T-helper 22 cell (primary cell): ENCODE measurements at places on chromosomes 4 and X.

- no peak for DNase-seq
These were observed 12.9 kb upstream of the IL2 start for GRCh38 chr4:122469457-122469856.

DNA sequence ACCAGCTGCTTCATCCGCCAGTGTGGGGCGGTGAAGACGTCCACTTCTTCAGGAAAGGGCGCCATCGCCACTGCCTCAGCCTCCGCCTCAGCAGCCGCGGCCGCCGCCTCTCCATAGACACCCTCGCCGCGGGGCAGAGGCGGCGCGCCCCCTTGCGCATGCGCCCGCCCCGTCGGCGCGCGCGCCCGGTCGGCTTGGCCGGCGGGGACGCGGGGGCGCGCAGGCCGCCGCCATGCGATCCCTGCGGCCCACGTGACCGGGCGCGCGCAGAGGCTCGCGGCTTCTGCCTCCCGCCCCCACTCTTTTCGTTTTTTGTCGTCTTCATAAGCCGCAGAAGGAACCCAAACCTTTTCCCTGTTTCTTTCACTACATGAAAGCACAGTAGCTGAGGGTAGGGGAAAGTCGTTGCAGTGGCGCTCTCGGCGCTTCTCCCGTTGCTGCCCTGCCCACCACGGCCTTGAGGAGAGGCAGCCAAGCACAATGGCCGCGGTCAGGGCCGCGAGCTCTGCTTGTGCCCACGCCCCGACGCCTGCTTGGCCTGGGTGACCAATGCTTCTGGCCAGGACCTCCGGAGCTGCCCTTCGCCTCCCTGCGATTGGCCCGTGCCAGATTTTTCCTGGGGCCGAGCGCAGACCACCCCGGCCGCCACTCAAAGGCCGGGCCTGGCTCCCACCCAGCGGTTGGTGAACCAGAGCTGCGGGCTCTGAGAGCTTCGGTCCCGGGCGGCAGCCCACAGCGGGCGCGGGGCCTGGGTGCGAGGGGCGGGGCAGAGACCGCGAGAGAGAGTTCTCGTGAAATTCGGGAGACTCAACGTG is at the start of gene FBXL5:
Gene FBXL5, minus strand, starts transcription at position 135 of the 815 bp plus-strand sequence. Its CDS starts 70 bp downstream, at position 65.
- peak; percentile 71 for DNase-seq

DNA sequence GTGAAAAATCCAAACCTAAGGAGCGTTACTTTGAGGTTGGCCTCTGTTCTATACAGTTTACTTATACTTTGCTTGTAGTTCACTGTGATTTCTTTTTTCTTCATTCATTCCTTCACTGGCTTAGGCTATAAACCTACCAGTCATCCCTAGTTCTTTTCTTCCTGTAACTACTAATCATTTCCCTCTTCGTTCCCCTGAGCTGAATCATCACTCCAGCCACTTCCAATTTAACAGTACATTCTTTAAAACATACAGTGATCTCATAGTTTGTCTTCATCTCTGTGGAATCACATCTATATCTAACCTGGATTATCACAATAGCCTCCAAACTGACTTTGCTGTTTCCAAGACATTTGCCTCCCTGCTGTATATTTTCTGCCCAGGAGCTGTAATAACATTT is 25.2 kb upstream of the NPFFR2 start:
- no peak for DNase-seq

- DNase-seq = no peak
These were observed 142.5 kb downstream of the CXXC4 start for GRCh38 chr4:104352211-104352610.

GRCh38 chr4:162498168-162498567 is 334.4 kb upstream of the FSTL5 start:
- no peak for DNase-seq

- DNase-seq = no peak
These were observed 179.0 kb downstream of the SPCS3 start for GRCh38 chr4:176498617-176499256.

DNA sequence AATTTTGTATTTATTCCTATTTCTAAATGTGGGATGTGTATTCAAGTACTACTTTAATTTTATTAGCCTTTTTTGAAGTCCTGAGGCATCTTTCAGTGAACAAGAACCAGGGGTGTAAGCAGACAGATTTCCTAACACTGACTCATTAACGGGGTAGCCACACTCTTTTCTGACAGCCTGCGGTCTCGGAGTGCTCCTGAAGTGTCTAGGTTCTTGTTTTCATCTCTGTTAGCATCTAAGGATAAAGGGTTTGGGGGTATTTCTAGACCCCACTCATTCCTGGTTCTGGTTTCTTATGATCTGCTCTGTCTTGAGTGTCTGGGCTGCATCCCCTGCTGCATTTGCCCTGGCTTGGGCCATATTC is 71.9 kb downstream of the GC start:
- DNase-seq = no peak

DNA sequence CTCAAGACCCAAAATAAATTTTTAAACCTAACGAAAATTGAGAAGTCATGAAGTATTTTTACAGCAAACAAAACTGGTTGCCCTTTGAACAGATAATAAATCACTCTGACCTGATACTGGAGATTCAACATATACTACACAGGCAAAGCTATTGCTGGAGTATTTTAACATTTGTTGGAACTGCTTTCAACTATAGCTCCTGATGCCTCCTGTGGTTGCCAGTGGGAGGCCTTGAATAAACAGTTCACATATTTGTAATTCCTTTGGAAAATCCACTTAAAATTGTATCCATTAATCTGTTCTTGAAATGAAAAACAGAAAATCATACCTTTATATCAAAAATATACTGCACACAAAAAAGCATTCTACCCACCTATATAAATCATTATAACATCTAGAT is 605.1 kb downstream of the KCTD8 start:
- no peak for DNase-seq

GRCh38 chrX:12892716-12893115 is 13.7 kb upstream of the TLR8 start:
- DNase-seq = no peak

DNA sequence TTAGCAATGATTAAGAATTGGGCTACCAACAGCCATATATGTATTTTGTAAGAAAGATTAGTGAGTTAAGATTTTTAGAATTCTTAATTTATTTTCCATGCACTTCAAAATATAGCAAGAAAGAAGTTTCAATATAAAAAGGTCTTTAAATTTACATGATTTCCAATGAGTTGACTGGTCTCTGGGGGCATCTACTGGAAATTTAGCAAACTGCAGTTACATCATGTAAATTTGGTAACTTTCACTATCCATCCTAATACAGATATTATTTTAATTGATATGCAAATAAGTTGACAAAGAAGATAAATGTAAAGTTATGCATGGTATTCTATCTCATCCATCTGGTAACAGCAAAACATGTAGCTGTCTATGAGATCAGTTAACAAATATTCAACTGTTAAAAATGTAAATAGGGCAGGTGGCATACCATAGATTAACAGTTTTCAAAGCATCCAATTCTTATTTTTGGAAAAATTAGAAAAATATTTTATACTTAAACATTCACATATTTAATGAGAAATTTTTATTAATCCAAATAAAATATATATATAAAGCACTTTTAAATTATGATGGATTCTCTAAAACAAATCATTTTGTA is 29.1 kb downstream of the TTC29 start:
- DNase-seq = no peak

- DNase-seq = no peak
These were observed 348.7 kb upstream of the GALNTL6 start for GRCh38 chr4:171464499-171464898.

- DNase-seq = no peak
These were observed 76.1 kb upstream of the LIMCH1 start for GRCh38 chr4:41461780-41462307.

- DNase-seq = no peak
These were observed 523.9 kb downstream of the GLUD2 start for GRCh38 chrX:121571333-121571732.

GRCh38 chrX:48589482-48590162 is 7.7 kb upstream of the WDR13 start:
- no peak for DNase-seq

GRCh38 chr4:29131304-29131703 is 1588.9 kb upstream of the PCDH7 start:
- no peak for DNase-seq

DNA sequence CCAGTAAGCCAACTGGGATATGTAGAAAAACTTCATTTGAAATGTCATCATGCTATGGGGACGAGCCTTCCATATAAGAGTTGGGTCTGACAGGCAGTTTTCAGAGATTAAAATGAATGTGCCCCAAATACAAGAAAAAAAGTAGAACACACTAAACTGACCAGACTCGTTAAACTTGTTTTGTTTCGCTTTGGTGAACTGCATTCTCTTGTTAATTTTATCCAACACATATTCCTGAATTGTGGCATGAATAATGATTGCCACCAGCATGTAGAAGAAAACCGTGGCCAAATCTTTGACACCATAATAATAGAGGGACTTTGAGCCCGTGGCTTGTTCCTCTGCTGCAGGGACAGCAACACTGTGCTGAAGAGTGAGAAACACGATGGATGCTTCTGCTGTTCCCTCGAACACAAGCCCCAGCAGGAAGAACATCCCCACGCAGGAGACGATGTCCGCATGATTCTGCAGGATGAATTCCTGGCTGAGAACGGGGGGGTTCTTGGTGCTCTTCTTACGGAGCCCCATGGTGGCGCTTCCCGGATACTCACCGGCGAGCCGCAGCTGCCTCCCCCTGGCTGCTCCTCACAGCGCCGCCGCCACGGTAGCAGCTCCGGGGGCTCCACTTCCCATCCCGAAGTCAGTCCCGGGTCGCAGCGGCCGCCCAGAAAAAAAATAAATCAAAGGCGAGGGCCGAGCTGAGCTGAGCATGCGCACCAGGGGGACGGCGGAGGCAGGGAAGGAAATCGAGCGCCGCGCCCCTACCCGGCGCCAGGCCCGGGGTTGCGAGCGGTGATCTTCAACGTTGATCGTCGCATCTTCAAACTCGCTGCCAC is at the start of gene TRAM1L1:
Gene TRAM1L1, minus strand, starts transcription at position 711 of the 836 bp plus-strand sequence. Its CDS starts 183 bp downstream, at position 528.
- DNase-seq = no peak

GRCh38 chr4:26235500-26235899 is 85.3 kb upstream of the RBPJ start:
- DNase-seq = no peak

DNA sequence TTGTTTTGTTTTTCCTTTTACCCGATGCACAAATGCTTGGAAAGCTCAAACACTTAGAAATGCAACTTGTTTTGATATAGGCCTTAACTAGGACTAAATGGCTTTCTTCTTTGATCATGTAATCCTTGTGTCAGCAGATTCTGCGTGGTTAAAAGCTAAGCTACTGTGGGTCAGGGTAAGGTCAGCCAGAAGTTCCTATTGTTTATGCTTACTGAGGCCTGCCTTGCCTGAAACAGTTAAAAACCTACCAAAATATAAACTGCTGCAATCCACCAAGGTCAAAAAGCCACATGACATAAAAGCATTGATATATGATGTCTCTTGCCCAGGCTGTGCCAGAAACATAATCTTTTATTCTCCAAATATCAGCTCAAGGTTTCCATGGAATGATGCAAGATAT is 223.4 kb downstream of the FAM47B start:
- no peak for DNase-seq

DNA sequence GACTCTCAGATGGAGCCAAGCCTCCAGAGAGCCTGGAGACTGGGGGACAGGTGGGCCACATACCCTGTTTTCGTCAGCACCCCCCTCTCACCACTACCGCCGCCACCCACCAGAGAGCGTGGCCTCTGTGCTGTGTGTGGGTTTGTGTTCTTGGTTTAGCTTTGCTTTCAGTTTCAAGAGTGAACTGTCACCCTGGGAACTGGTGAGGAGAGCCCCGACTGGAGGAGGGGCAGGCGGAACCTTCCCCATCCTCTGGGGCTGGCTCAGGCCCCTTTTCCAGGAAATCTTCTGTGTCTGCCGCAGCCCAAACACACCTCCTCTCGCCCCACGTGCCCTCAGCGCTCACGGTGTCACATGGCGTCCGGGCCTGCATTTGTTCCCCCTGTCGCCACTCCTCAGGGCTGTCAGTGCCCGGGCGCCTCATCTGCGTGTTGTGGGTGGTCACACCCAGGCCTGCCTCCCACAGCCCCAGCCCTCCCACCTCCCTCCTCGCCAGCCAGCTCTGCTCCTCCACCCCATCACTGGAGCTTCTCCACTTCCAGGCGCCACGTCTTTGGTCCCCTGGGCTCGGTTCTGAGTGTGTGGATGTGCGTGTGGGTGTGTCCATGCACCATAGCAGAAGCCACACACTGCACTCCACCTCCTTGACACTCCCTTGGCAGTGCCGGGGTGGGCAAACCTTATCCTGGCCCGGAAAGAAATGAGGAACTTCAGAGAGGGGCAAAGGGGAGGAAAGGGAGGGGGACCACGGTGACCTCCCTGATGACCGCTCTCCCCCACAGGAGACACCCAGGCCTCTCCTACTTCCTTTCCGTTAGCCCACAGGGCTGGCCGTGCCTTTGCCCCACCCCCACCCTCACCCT is 27.8 kb downstream of the ELF4 start:
- peak; percentile 64 for DNase-seq

DNA sequence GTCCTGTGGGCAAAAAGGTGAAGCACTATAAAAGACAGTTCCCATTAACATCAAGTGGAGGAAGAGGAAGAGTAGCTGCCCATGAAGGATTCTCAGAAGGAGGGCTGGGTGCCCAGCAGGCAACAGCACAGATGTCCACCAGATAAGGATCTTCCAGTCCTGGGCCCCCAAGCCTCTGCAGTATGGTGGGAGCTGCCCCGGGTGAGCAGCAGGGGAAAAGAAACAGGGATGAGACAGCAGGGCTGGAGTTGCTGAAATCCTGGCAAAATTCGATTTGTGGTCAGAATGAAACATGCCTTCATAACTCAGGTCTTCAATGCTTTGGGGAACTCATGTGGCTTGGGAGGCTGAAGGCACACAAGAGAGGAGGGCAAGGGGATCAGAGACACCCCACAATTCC is 94.6 kb downstream of the RASL11B start:
- DNase-seq = no peak

GRCh38 chr4:134777606-134778005 is 576.0 kb upstream of the PABPC4L start:
- DNase-seq = no peak

GRCh38 chr4:137558951-137559350 is 26.7 kb upstream of the PCDH18 start:
- no peak for DNase-seq

GRCh38 chrX:139825618-139826017 is 107.2 kb downstream of the ATP11C start:
- no peak for DNase-seq
